SIG-M5 (cell line): ENCODE measurements at places on chromosomes 7 and 10.

DNA sequence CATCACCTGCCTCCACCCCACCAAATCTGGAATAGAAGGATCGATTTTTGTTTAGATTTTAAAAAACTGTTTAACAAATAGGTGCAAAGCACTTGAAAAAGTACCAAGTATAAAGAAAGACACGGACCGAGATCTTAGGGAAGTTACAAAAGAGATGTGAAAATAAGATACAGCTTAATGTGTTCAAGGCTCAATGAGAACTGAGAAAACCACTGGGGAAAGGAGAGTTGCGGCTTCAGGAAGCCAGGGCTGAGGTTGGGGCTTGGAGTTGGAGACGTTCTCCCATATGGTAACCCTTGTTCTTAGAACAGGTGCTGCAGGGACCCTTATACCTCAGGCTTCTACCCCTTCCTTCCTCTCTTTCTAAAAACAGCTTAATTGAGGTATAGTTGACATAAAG lies 140.2 kb downstream of the FANK1 start:
- no peak for DNase-seq

- DNase-seq, result no peak
These were observed 38.1 kb downstream of the UBE2H start for GRCh38 chr7:129914536-129915272.

DNA sequence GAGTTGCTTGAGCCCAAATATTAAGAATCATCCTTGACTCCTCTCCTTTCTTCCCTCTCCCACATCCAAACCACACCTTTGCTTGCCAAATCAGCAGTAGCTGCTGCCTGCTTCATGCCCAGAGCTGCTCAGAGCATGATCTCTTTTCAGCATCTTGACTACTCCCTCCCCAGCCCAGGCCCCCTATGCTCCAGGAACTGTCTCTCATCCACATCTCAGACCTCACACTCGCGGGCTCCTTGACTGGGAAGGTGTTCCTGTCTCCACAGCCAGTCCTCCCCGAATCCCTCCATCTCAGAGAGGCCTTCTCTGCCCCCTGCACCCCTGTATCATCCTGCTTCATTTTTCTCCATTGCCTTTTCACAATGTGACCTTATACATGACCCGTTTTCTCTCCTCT lies 157.0 kb downstream of the DNAJB6 start:
- DNase-seq, result no peak

DNA sequence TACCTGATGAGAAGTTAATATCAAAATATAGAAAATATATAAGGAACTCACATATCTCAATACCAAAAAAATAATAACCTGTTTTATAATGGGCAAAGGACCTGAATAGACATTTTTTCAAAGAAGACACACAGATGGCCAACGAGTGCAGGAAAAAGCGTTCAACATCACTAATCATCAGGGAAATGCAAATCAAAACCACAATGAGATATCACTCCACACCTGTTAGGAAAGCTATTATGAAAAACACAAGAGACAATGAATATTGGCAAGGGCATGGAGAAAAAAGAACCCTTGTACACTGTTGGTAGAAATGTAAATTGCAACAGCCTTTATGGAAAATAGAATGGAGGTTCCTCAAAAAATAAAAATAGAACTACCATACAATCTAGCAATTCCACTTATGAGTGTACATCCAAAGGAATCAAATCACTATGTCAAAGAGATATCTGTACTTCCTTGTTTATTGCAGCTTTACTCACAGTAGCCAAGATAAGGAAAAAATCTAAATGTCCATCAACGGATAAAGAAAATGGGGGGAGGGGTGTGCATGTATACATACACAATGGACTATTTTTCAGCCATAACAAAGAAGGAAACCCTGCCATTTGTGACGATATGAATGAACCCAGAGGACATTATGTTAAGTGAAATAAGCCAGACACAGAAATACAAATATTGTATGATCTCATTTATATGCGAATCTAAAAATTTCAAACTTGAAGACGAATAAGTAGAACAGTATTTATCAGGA lies 3.6 kb upstream of the ALOX5 start:
- no peak for DNase-seq

- no peak for DNase-seq
These were observed 671 bp upstream of the CHST3 start for GRCh38 chr10:71963351-71964097.

DNA sequence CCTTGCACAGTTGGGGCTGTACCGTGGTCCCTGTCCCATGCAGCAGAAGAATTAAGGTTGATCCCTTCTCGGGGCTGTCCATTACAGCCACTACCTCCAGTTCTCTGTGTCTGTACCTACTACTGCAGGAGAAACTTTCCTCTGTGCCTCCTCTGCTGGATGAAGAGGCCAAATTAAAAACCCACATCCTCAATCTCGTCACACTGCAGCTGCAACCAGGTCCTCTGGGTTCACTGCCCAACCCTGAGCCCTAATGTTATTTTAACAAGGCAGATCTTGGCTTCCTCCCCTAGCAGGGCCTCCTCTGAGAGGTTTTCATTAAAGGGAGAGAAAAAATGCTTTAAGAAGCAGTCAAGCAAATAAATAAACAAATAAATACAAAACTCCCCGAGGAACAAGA lies 66.6 kb downstream of the PLXNA4 start:
- no peak for DNase-seq

- DNase-seq, result no peak
These were observed 132.7 kb downstream of the MDFIC start for GRCh38 chr7:115054478-115055065.

DNA sequence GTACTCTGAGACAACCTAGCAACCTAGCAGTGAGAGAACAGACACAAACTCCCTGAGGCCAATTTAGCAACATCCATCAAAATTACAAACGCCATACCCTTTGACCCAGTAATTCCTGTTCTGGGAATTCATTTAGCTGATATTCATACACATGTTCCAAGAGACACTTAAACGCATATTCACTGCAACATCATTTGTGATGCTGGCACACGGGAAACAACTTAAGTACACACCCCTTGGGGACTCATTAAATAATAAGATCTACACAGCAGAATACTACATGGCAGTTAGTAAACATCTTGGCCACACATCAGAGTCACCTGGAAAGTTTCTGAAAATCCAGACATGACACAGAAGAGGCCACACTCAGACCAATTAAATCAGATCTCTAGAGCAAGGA lies 17.6 kb downstream of the NUDCD3 start:
- DNase-seq, result no peak

- no peak for DNase-seq
These were observed 365.5 kb upstream of the PFKP start for GRCh38 chr10:2701802-2702201.

DNA sequence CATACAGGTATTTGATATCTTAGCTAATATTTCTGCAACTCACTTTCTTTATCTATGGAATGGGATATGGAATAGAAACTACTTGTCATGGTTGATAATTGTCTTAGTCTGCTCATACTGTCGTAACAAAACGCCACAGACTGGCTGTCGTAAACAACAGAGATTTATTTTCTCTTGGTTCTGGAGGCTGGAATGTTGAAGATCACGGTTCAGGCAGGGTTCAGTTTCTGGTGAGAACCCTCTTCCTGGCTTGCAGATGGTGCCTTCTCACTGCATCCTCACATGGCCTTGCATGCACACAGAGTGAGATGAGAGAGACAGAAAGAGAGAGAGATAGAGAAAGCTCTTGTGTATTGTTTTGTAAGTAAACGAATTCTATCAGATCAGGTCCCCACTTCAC lies 332.7 kb upstream of the MAGI2 start:
- DNase-seq, result no peak

DNA sequence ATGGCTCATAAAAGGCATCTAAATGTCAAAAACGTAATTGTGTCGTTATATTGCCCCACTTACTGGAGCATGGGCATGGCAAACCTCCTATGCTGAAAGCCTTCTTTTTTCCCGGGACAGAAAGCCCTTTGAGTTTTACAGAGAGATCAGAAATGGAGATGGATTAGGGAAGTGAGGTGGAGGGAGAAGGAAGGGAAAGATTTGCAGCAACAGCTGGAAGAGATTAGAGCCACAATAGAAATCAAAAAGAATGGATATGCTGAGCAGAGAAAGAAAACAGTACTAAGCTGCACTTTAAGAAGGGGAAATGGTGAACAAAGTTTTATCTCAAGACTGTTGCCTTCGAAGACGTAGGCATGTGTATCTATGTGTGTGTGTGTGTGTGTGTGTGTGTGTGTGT lies 97.2 kb upstream of the PCGF5 start:
- no peak for DNase-seq

DNA sequence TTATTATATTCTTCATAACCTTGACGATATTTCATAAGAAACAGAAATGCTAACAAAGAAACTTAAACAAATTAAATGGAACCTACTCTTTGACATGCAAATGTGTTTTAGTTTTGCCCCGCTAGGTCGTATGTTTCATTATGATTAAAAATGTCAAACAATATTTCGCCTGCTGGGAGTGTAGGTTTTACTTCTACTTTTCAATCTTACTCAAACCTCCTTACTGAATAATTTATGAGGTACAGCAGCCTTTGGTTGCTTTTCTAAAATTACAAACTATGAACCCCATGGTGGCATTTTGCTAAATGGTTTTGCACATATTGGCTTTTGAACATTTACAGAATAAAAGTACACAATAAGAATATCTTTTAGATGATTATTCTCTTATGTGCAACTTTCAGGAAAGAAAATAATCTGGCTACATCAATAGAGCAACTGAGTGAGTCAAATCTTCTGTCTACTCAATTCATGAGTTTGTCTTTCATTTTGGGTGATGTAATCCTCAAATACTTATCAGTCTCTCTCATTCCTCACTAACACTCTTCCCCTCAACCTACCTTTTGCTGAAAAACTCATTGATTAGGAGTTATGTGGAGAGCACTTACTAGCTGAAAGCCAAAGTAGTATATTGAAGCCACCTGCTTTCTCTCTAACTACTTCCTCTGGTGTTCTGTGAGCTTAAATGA lies 1226.4 kb downstream of the XPNPEP1 start:
- no peak for DNase-seq

DNA sequence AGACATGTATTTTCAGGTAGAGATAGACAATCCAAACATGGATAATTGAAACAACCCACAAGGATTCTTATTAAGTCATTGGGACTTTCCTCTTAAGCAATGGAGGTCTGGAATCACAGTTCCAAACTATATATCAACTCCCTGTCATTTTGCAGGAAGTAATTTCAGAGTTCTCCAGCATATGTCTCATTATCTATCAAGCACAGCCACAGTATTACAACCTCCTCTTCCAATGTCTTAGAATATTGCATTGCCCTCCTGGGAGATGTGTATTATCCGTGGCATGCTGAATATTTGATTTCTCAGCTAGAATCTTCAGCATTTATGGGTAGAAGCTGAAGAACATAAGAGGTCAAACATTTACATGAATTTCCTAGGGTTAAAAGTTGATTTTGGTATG lies 1255.8 kb downstream of the SORCS1 start:
- DNase-seq, result no peak

DNA sequence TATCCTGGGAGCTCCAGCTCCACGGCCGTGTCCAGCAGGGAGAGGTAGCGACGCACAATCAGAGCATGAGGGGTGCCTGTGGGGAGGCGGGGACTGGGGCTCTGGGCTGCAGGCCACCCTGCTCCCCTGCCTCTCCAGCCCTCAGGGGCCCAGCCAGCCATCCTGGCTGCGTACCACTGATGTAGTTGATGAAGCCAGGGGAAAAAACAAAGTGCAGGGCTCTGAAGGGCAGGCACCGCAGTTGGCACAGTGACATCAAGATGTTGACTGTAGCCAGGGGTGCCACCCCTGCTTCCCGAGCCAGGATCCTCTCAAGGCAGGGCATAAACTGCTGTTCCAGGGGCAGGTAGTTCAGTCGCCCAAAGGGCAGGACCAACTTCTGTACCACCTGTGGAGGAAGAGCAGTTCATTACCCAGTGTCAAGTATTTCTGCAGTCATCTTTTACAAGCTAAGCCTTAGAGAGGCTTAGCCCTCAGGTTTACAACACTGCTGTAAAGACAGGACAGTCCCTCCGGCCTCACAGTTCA lies 2.8 kb downstream of the FASTK start:
- DNase-seq, result no peak

GRCh38 chr10:30092151-30092790 lies 32.9 kb upstream of the JCAD start:
- DNase-seq, result no peak

GRCh38 chr7:68306692-68307107 lies 1291.6 kb upstream of the AUTS2 start:
- DNase-seq, result no peak

DNA sequence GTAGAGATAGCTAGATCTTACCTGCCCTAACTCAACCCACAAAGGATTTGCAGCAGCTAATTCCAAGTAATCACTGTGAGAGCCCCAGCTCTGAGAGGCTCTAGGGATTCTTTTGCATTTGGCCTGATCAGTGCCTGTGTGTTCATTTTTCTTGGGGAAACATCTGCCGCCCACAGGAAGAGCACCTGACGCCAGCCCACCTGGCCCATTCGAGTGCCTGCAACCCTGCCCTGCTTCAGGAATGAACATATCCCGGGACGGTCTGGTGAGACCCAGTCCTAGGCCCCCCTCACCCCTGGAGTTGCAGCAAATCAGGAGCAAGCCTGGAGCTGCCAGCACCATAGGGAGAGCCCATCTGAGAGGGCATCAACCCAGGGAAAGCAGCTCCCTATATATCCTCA lies 38.8 kb downstream of the GSDME start:
- no peak for DNase-seq

DNA sequence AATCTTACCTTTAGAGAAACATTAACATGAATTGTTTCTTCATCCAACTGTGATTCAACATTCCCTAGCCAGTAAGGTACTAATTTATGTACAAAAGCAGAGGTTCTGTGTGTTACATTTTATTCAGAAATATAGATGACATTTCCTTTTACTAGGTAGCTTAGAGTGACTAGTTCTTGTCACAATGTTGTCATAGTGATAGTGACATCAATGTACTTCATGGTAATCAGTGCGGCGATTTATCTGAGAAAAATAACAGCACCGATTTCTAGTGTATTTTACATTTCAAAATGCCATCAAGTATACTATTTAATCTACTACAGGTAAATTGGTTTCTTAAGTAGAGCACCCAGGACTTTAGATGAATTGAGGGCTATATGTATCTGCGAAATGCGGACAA lies 72.1 kb upstream of the DGKB start:
- no peak for DNase-seq

GRCh38 chr10:103574097-103575061 lies 80.9 kb downstream of the NEURL1 start:
- no peak for DNase-seq

- no peak for DNase-seq
These were observed 113.5 kb upstream of the IL6 start for GRCh38 chr7:22613496-22613895.

DNA sequence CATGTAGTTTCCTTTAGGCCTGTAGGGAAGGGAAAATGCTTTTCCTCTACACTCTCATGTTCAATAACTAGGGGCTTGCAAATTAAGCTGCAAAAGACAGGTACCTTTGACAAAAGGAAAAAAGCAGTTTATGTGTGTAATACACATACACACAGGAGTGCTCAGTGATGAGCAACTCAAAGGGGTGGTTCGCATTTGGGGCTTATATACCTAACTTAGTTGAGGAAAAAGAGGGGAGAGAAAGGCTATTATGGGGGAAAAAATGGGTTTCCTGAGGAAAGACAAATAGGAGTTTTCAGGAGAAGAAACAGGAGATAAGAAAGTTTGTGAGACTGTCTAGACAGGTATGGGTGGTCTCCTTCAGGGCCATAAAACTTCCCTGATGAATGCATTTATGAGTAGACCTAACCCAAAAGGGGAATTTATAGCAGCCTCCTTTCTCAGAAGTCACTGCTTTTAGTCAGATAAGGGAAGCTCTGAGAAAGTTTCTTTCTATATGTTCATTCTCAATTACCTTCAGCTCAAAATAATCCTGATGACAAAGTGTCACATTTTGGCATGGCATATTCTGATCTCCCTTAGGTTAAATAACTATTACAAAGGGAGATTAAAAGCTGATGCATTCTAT lies 55.2 kb upstream of the EZH2 start:
- no peak for DNase-seq
